HS-5 (cell line): ENCODE measurements at places on chromosomes 3 and 15.

DNA sequence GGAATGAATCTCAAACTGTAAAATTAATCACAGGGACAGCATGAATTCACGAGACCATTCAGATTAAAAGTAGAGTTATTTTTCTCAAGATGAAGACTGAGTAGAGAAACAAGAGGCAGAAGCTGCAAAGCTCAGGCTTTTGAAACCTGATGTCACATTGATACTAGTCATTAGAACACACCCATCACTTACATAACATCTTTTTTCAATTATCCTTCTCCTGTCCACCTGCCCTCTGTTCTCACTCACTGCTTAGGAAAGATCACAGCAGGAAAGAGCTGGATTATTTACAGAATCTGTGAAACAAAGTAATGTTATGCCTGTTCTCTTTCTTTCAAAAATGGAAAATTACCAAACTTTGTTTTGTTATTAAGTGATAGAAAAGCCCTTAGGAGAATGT lies 72.0 kb upstream of the CDAN1 start:
- DNase-seq: no peak

GRCh38 chr3:101184111-101184510 lies 136.3 kb downstream of the IMPG2 start:
- DNase-seq: no peak

DNA sequence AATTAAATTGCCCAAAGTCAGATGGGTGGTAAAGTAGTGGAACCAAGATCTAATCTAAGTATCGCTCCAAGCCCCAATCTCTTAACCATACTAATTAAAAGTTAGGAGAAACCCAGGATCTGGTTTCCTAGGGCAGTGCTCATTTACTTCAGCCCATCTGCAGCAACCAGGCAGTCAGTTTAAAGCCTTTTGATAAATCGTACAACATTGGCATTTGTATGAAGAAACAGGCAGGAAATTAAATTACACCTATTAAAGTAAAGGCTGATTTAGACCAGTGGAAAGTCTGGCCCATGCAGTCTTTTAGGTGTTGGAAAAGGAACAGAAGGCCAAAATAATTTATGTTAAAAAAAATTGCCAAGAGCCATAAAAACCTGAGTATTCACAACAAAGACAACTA lies 594.4 kb upstream of the UBE2E2 start:
- DNase-seq: no peak

- DNase-seq: no peak
Observed at GRCh38 chr3:171718493-171719185, 91.6 kb downstream of the PLD1 start.

GRCh38 chr15:100779331-100780207 lies 100.1 kb upstream of the ALDH1A3 start:
- no peak for DNase-seq

GRCh38 chr15:60982249-60982910 lies 246.7 kb downstream of the RORA start:
- no peak for DNase-seq

GRCh38 chr3:167967257-167968036 lies 128.3 kb downstream of the GOLIM4 start:
- DNase-seq: no peak

DNA sequence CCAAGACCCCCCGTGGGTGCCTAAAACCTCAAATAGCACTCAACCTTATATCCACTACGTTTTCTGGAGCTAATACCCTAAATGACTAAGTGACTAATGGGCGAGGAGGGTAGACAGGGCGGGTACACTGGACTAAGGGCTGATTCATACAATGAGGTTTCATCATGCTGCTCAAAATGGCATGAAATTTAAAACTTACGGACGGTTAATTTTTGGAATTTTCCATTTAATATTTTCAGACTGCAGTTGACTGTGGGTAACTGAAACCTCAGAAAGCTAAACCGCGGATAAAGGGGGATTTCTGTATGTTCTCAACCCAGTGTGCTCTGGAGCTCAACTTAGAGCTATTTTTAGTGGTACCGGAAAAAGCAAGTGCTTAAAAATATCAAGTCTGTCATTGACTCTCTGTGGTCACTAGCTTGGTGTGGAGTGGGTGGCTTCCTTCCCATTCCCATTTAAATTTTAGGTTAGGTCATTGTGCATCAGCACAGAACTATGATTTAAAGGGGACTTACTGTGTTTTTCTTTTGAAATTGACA lies 72.9 kb downstream of the LRRC28 start:
- peak; percentile 73 for DNase-seq

- no peak for DNase-seq
Observed at GRCh38 chr15:90031231-90031791, 30.2 kb downstream of the ZNF710 start.

DNA sequence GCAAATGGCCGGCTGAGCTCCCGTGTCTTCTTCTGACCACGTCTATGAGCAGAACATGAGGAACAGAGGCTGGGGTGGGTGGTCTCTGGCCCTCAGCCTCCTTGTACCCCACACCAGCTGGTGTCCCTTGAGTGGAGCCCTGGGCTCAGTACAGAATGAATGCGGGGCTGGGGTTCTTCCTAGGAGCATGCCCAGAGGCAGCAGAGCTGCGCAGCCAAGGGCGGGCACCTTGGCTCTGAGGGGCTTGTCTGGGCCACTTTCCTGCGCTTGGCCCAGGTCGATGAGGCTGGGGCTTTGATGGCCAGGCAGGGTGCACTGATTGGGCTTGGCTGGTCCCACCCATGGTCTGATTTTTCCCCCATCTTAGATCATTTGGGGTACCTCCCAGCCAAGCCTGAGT lies 6.4 kb downstream of the SCN5A start:
- no peak for DNase-seq

DNA sequence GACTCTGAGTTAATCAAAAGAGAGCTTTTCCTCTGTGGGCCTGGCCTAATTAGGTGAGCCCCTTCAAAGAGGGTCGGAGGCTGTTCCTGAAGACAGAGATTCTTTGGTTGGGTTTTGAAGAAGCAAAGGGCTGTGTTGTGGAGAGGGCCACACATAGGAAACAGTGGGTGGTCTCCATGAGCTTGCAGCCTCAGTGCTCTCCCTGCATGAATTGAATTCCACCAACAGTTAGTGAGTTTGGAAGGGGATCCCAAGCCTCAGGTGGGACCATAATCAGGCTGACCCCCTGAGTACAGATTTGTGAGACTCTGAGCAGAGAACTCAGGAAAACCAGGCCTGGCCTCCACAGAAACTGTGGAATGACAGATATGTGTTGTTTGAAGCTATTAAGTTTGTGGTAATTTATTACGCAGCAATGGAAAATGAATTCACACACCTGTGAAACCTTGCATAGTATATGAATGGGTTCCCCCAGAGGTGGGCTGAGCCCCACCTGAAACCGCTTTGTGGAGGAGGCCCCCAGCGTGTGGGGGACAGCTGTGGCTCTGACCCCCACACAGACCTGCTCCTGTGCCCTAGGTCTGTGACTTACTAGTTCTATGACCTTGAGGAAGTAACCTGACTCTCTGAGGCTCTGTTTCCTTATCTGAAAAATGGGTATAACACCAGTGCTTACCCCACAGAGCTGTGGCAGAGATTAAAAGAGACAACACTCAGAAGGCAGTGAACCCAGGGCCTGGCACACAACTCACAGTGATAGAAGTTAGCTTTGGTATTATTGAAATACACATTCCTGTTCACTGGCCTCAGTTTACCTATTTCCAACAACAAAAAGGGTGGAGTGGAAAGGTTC lies 431.3 kb downstream of the FOXP1 start:
- no peak for DNase-seq

- DNase-seq: no peak
Observed at GRCh38 chr3:70020906-70021660, 21.6 kb downstream of the SAMMSON start.

DNA sequence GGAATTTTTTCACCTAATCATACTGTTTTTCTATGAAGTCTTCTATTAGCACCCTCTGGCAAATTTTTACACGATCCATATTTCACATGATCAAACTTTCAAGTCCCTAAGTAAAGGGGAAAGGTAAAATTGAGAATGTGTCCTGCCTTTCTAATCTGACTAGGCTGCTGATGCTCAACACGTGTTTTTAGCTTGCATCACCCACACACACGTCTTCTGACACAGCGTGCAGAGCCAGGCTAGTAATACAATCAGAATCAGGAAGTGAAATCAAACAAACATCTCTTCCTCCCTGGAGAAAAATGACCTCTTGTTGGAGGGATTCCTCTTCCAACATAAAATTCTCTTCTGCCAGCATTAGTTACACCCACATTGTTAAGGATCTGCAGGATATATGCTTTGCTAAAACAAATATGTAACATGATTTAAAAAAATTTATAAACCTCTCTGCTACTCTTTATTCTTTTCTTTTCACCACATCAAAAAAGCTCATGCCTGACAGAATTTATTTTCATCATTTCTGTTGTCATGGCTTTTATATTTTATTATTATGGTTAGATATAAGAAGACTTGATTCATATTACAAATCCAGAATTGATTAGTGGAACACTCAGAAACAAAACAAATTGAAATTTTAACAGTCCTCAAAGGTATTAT lies 122.4 kb downstream of the RAP2B start:
- peak; percentile 63 for DNase-seq

DNA sequence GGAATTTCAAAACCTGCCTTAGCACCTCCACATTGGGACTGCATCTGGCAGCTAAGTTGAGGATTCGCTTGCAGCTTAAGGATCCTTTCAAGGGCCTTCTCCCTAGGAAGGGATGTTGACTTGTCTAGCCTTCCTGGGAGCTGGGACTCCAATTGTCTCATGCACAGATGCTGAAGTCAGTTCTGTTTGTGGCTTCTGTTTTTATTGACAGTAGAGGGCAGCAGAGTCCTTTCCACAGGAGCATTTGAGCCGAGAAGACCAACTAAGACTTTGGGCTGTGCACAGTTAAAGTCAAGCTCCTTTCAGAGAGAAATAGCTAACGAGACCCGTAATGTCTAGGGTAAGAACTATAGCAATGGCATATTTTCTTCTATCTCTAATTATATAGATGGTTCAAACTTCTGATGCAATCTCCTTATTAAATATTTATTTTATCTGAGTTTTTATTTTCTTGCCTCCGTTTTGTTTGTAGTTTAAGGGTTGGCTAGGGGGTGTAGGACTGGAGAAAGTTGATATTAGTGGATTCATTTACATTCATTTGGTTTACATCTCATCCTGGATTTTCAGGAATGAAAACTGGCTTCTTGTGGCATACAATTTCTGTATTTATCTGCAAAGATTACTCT lies 59.7 kb upstream of the KBTBD8 start:
- DNase-seq: peak; percentile 42

GRCh38 chr3:57434041-57434440 lies 110.1 kb downstream of the DNAH12 start:
- DNase-seq: no peak

DNA sequence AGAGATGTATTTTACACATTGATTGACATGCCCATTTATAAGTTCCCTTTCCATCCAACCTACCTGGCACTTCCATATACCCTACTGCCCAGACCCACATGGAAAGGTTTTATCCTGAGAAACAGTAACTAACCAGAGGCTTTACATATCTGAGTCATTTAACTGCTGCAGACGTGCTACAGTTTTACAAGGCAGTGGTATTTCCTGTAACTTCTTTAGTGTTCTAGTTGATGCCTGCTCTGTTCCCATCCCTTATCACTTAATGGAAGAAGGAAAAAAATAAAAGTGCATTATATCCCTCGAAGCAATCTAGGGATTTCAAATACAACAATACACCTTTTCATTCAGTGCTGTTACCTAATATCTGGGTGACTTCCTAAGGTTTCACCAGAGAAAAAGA lies 107.1 kb downstream of the TMCO5A start:
- no peak for DNase-seq

DNA sequence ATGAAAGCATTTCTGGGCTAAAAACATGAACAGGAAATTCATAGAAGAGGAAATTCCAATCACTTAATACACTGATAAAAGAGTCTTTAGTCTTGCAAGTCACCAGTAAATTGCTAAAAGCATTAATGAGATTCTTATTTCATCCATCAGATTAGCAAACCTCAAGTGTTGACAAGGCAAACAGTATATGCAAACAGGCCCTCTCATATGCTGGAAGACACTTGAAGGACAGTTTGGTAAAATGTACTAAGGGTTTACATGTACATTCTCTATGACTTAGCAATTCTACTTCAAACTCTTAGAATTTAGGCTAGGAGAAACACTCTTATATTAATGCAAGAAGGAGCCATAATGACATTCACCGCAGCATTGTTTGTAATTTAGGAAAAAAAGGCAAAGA lies 586.1 kb upstream of the GBE1 start:
- no peak for DNase-seq

DNA sequence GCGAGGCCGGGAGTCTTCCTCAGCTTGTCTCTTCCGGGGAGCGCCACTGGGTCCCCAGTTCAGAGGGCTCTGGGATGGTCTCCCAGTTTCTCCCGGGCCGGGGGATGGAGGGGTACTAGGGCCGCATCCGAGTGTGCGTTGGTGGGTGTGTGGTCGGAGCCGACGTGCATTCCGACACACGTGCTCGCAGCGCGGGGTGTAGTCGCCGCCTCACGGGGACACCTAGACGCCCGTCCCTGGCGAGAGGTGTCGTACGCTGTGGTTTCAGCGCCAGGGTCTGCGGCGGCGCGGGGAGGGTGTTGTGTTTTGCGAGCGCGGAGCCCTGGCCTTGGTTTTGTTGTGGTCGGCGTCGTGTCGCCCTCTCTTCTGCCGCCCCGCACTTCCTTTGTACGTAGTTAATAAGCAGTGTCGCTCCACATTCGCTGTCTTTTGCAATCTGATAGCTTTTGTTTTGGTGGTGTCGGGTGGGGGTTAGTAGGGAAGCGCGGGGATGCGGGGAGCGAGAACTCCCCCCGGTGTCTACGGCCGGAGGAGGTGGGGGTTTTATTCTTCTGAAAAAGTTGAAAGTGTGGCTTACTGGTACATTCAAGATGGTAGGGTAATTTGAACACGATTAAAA lies 2.2 kb downstream of the IGF1R start:
- no peak for DNase-seq

DNA sequence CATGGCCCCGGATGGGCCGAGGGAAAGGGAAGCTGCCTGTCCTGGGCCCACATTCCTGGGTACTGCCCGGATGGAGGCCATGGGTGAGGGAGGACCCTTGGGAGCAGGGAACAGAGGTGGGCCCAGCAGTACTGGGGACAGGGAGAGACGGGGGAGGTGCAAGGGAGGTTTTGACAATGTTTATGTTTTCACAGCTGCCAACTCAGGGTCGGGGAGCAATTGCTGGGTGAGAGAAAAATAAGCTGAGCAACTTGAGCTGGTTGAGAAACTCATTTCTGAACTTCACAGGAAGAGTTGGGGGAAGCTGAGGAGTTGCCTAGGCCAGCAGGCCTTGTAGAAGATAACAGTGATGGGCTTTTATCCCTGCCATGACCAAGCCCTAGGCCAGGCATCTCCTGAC lies 11.1 kb upstream of the TSPAN3 start:
- no peak for DNase-seq

DNA sequence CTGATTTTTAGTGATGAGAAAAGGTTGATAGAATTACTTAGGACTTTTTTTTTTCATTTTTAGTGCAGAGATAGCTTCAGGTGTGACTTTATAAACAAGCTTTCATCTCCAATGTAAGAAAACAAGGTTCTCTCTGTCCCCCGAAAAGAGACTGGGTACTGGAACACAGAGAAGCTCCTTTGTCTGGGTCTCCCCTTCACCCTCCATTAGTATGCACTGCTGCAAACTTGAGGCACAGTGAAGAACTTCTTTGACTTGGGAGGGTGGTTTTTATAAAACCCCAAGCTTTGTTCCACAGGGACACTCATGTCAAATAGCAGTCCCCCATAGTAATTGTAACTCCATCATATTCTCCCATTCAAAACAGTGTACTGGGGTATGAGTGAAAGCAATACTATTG lies 93.5 kb upstream of the SOX2 start:
- no peak for DNase-seq
